ENCODE measurements at places on chromosomes 1 and 21.

- DNase-seq = no peak
Observed at GRCh38 chr1:108792420-108792819, 45.9 kb downstream of the STXBP3 start.

- DNase-seq = no peak
Observed at GRCh38 chr1:91501971-91502671, 1.5 kb downstream of the CDC7 start.

DNA sequence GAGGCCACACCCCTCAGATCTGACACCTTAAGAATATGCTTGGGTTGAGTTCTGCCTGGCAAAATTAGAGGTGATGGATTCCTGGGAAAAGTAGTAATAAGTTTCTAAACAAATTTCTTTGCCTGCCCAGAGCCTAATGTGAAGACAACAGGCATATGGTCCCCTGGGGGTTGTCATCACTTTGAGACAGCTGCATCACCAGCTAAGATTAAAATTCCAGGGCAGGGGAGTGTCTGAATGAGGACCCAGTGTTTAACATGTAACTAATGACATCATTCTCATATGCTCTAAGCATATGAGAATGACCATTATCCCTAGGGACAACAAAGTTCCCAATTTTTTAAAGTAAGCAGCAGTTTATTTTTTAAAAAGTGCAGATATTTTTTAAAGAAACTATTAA, 432.2 kb downstream of the PCP4 start:
- DNase-seq = no peak

- DNase-seq = no peak
Observed at GRCh38 chr1:205373798-205374175, 17.1 kb upstream of the KLHDC8A start.

DNA sequence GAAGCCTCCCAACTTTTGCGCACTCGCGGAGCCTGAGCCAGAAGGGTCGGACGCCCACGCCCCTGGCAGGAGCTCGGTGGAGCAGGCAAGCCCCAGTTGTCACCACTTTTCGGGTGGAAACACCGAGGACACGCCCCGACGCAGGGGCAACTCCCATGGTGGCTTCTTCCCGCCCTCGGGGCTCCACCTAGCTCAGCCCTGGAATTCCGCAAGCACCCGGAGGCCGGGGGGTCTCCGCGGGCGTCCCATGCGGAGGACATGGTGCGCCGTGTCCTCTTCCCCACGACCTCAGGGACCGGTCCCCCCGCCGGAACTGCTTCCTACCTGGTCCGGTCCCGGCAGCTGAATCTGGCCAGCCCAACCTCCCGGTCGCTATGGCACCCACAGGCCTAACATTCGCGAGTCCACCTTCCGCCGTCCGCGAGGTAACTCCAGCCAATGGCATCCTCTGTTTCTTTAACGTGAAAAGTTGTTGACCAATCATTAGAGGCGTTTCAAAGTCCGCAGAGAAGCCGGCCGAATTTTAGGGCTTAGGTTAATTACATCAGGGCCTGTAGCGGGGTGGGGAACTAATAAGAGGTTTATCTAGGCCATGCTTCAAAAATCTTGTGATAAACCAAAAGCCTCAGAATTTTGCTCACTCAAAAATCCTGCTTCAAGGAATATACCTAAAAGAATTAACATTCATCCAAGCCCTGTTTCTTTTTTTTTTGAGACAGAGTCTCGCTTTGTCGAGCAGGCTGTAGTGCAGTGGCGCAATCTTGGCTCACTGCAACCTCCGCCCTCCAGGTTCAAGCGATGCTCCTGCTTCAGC, at the start of gene STPG1:
Gene STPG1, minus strand, starts transcription at position 433 of the 814 bp plus-strand sequence. CDS start 12,394 bp downstream, outside the sequence.
- peak; percentile 74 for DNase-seq

DNA sequence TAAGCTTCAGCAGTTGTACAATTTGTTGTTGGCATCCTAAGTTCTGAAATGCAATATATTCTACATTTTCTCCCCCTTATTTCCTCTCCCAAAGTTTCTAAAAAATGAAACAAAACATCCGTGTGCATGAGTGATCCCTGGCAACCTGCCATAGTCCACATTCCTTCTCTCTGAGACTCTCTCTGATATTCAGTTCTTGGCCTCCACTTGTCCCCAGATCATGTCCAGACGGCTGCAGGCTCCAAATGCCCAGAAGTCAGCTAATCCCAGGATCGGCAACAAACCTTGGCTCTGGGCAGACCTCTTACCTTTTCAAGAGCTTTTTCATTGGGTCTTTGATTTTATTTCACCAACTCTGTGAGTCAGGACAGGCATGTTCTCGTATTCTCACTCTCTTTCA, 187.8 kb downstream of the ETS2 start:
- no peak for DNase-seq

- DNase-seq = no peak
Observed at GRCh38 chr21:22758478-22758877, 1760.3 kb downstream of the NCAM2 start.

DNA sequence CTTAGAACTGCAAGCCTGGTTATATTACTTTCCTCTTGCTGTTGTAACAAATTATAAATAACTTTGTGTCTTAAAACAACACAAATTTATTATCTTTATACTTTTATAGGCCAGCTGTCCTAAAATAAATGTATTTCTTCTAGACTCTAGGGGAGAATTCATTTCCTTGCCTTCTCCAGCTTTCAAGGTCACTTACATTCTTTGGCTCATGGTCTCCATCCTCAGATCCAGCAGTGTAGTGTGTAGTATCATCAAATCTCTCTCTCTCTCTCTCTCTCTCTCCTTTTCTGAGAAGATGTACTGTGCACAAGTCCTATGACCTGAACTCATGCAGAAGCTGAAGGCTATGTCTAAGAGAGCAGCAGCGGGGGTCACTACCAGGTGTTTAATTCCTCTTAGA, 1510.6 kb downstream of the MRPL39 start:
- no peak for DNase-seq

DNA sequence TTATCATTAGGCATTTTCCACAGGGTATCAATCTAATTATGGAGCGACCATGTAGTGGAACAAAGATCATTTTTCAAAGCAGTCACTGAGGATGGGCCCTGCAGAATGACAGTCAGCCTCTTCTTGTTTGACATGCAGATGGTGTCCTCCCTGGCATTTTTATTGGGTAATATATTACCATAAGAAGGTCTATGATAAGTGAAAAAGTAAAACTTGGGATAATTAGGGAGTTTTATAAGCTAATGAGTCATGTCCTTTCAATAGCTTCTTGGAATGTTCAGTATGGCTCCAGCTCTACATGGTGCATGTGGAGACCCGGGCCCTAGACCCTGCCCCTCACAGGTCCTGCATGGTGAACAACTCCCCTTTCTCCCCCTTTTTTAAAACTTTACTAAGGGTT, 232.2 kb upstream of the COA6 start:
- DNase-seq = no peak

DNA sequence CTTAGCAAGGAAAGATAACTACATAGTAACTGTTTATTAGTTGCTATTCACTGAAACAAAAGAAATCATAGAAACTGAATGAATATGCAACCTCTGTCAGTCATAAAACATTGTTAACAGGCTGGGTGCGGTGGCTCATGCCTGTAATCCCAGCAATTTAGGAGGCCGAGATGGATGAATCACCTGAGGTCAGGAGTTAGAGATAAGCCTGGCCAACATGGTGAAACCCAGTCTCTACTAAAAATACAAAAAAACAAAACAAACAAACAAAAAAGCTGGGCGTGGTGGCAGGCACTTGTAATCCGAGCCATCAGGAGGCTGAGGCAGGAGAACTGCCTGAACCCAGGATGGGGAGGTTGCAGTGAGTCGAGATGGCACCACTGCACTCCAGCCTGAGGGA, 44.1 kb downstream of the CRB1 start:
- DNase-seq = no peak

- no peak for DNase-seq
Observed at GRCh38 chr1:94383966-94384408, 34.2 kb upstream of the ABCD3 start.

DNA sequence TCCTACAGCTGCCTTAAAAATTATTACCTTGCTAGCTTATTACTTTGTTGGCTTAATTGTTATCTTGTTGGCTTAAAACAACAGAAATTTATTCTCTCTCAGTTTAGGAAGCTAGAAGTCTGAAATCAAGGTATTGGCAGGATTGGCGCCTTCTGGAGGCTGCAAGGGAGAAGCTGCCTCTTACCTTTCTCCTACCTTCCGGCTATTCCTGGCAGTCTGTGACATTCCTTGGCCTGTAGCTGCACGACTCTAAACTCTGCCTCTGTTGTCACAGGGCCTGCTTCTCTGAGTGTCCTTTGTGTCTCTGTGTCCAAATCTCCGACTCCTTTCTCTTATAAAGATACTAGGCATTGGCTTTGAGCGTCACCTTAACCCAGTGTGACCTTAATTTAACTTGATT, 579.9 kb upstream of the B3GALT2 start:
- DNase-seq = no peak

DNA sequence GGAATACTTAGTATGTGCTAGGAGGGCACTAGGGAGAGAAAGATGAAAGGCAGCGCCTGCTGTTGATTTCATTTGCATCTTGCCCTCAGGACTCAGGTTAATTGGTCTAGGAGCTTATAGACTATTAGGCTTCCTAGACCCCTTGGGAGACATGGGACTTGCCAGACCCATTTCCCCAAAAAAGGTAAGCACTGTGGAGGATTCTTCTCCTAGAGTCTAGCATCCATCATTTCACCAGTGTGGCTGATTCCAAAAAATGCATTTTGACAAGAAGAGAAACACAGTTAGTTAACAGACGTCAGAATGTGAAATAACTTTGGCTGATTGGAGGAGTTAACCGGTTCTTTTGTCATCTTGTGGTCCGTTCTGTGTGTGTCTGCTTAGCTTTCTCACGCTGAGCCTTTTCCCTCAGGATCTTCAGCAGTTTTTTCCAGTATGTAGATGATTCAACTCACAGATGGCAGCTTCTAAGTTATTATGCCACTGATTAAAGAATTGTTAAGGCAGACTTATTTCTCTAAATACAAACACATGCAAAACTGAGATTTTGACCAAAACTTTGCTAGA, 108.8 kb downstream of the KIF26B start:
- DNase-seq = no peak

- peak; percentile 18 for DNase-seq
Observed at GRCh38 chr1:197519741-197520334, 251.8 kb downstream of the CRB1 start.

DNA sequence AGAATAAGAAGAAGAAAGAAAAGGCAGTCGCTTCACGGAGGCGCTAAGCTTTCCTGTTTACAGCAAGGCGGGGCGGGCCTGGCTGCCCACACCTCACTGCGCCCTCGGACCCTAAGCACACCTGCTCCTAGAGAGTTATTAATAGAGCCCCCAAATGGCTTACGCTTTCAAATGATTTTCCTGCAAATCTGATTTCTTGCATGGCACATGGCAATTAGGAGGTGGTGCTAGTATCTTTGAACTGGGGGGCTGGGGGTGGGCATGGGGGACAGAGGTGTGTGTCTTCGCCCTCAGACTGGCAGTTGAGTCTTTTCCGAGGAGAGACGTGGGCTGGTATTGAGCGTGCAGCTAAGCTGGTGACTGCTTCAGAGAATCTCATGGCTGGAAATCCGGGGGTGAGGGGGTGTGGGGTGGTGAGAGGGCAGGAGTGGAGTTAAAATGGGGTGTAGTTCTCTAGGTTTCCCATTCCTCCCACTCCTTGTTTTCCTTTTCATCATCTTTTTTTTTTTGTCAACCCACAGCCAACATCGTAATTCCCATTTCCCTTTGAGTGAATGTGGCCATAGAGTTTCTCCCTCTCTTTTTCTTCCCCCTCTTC, 1.3 kb downstream of the S1PR1 start:
- DNase-seq = no peak

All from NCI-H1436 (cell line).